Neural crest cell (in vitro differentiated cells): ENCODE measurements at places on chromosomes 5 and 9. TPM values are rescaled to one million over a fixed set of nuclear protein-coding genes. Genes with fewer than 3 reads are reported as not detected.

DNA sequence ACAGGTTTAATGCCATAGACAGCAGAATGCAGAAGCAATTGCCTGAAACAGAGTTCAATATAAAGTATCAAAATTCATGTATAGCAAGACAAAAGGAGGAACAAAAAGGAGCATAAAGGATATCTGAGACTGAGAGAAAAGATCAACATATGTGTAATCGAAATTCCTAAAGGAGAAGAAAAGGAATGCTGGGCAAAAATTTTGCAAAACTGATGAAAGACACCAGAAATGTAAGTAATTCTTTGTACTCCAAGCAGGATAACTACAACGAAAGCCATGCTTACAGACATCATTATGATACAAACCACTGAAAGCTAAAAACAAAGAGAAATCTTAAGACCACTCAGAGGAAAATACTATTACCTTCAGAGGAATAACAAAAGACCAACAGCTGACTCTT lies 72.8 kb upstream of the MTAP start:
- H3K27ac ChIP-seq, result no peak overlapping the region
- H3K4me1 ChIP-seq, result no peaks in the 10 kb centered on the region
- no peak overlapping the region for H3K4me3 ChIP-seq
- H3K36me3 ChIP-seq, result no peaks in the 10 kb centered on the region
- no peak for DNase-seq

DNA sequence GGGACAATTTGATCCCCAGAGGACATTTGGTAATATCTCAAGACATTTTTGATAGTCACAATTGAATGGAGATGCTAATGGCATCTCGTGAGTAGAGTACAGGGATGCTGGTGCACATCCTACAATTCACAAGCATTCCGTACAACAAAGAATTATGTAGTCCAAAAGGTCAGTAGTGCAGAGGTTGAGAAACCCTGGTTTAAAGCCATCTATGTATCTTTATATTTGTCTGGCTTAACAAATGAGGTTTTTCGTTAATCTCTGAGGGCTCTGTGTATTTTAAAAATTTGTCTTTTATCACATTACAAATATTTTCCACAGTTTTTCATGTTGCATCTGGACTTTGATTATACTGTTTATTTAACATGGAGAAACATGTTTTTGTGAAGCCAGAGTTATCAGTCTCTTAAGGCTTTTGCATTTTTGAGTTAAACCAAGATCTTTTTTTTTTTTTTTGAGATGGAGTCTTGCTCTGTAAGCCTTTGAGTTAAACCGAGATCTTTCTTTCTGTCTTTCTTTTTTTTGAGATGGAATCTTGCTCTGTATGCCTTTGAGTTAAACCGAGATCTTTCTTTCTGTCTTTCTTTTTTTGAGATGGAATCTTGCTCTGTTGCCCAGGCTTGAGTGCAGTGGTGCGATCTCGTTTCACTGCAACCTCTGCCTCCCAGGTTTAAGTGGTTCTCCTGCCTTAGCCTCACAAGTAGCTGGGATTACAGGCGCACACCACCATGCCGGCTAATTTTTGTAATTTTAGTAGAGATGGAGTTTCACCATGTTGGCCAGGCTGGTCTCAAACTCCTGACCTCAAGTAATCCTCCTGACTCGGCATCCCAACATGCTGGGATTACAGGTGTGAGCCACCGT lies 2.8 kb downstream of the HSDL2 start:
- no peak overlapping the region for H3K27ac ChIP-seq
- no peaks in the 10 kb centered on the region for H3K27me3 ChIP-seq
- DNase-seq, result no peak
- H3K4me3 ChIP-seq, result peak overlapping the region; percentile 42
- H3K4me1 ChIP-seq, result peaks cover 40% of the 10 kb centered on the region

DNA sequence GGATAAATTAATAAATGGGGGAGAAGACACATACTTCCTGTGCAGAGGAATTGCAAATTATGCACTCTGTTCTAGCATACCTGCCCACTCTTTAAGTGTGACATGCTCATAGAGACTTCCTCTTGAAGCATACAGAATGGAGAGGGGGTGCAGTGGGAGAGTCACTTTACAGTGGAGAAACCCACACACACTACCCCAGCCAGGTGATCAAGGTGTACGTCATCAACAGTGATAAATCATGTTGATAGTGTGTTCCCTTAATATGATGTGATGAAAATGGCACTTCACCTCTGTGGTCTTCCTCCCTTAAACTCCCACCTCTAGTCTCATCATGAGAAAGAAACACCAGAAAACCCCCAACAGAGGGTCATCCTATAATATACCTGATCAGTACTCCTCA lies 110.0 kb downstream of the SH3GL2 start:
- no peak overlapping the region for H3K4me3 ChIP-seq
- H3K27ac ChIP-seq, result no peak overlapping the region
- H3K27me3 ChIP-seq, result no peaks in the 10 kb centered on the region
- H3K36me3 ChIP-seq, result no peaks in the 10 kb centered on the region
- no peak for DNase-seq
- H3K4me1 ChIP-seq, result no peaks in the 10 kb centered on the region

GRCh38 chr5:179795049-179795862 lies 1.5 kb downstream of the LTC4S start:
- DNase-seq, result no peak
- H3K27ac ChIP-seq, result no peak overlapping the region
- peaks cover 2% of the 10 kb centered on the region for H3K27me3 ChIP-seq
- peaks cover 5% of the 10 kb centered on the region for H3K4me1 ChIP-seq

GRCh38 chr5:37721447-37721871 lies 118.4 kb downstream of the GDNF start:
- no peaks in the 10 kb centered on the region for H3K27me3 ChIP-seq
- no peaks in the 10 kb centered on the region for H3K36me3 ChIP-seq
- H3K27ac ChIP-seq, result no peak overlapping the region
- no peak for DNase-seq
- peaks cover 12% of the 10 kb centered on the region for H3K4me1 ChIP-seq
- H3K4me3 ChIP-seq, result no peak overlapping the region

- no peaks in the 10 kb centered on the region for H3K27me3 ChIP-seq
- H3K4me3 ChIP-seq, result no peak overlapping the region
- DNase-seq, result no peak
- no peak overlapping the region for H3K27ac ChIP-seq
Observed at GRCh38 chr5:154842689-154843530, 7.5 kb downstream of the FAXDC2 start.

- H3K36me3 ChIP-seq, result peaks cover 4% of the 10 kb centered on the region
- no peak for DNase-seq
- H3K4me3 ChIP-seq, result no peak overlapping the region
- no peak overlapping the region for H3K27ac ChIP-seq
- H3K4me1 ChIP-seq, result no peaks in the 10 kb centered on the region
- no peaks in the 10 kb centered on the region for H3K27me3 ChIP-seq
Observed at GRCh38 chr9:86069206-86069869, 30.0 kb downstream of the GOLM1 start.

GRCh38 chr9:120391691-120392090 lies 188.3 kb downstream of the CDK5RAP2 start:
- no peak for DNase-seq
- H3K36me3 ChIP-seq, result peaks cover 16% of the 10 kb centered on the region
- no peaks in the 10 kb centered on the region for H3K4me1 ChIP-seq
- H3K27ac ChIP-seq, result no peak overlapping the region

- no peak overlapping the region for H3K4me3 ChIP-seq
- DNase-seq, result no peak
- H3K4me1 ChIP-seq, result peaks cover 4% of the 10 kb centered on the region
- no peak overlapping the region for H3K27ac ChIP-seq
- H3K36me3 ChIP-seq, result no peaks in the 10 kb centered on the region
Observed at GRCh38 chr9:73200694-73201452, 49.2 kb downstream of the ANXA1 start.

- no peak overlapping the region for H3K27ac ChIP-seq
- no peaks in the 10 kb centered on the region for H3K36me3 ChIP-seq
- DNase-seq, result no peak
- peaks cover 14% of the 10 kb centered on the region for H3K4me1 ChIP-seq
- H3K4me3 ChIP-seq, result no peak overlapping the region
Observed at GRCh38 chr9:109745335-109746283, 34.4 kb upstream of the PALM2AKAP2 start.

- no peak for DNase-seq
- H3K27ac ChIP-seq, result no peak overlapping the region
- H3K4me1 ChIP-seq, result no peaks in the 10 kb centered on the region
- peaks cover 16% of the 10 kb centered on the region for H3K36me3 ChIP-seq
- H3K27me3 ChIP-seq, result no peaks in the 10 kb centered on the region
- no peak overlapping the region for H3K4me3 ChIP-seq
Observed at GRCh38 chr9:33254211-33254610, 10.3 kb downstream of the BAG1 start.

- no peak for DNase-seq
- no peaks in the 10 kb centered on the region for H3K36me3 ChIP-seq
- no peaks in the 10 kb centered on the region for H3K27me3 ChIP-seq
- no peak overlapping the region for H3K4me3 ChIP-seq
- H3K4me1 ChIP-seq, result peaks cover 39% of the 10 kb centered on the region
Observed at GRCh38 chr5:139668064-139668880, 20.1 kb downstream of the CXXC5 start.

GRCh38 chr5:177542816-177543465 lies 11.4 kb downstream of the FAM193B start:
- peaks cover 24% of the 10 kb centered on the region for H3K4me1 ChIP-seq
- no peak overlapping the region for H3K4me3 ChIP-seq
- peaks cover 4% of the 10 kb centered on the region for H3K36me3 ChIP-seq
- DNase-seq, result no peak
- no peak overlapping the region for H3K27ac ChIP-seq
- H3K27me3 ChIP-seq, result no peaks in the 10 kb centered on the region

DNA sequence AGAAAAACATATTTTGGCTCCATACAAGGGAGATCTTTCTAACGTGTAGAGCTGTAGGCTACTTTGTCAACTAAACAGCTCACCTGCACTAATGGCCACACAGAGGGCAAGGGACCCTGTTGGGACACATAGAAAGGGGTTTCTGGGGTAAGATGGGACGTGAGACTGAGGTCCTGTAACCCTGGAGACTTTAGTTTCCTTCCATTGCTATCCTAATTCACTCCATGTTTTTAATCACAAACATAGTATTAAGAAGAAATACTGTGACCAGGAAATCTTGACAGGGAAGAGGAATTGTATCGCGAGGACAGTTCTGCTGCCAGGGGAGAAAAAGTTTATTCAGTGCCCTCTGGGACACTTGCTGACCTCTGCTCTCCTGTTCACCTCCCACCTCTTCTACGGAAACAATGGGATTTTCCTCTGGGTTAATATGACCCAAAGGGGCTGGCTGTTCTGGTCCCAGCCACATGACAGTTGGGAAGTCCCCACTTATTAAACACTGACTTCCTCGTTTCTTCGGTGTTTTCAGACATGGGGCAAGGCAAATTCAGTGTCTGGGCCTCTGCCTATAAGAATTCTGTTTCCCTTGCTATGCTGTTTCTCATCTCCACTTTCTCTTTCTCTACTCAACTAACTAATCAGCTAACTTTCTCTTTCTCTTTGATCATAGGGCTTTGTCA lies 106.9 kb upstream of the SEMA6A start:
- no peaks in the 10 kb centered on the region for H3K27me3 ChIP-seq
- peaks cover 24% of the 10 kb centered on the region for H3K4me1 ChIP-seq
- peak overlapping the region; percentile 8 for H3K27ac ChIP-seq
- no peak overlapping the region for H3K4me3 ChIP-seq
- no peaks in the 10 kb centered on the region for H3K36me3 ChIP-seq
- no peak for DNase-seq

GRCh38 chr9:70574151-70574837 lies 159.8 kb upstream of the KLF9 start:
- H3K27ac ChIP-seq, result no peak overlapping the region
- no peaks in the 10 kb centered on the region for H3K36me3 ChIP-seq
- peaks cover 8% of the 10 kb centered on the region for H3K27me3 ChIP-seq

DNA sequence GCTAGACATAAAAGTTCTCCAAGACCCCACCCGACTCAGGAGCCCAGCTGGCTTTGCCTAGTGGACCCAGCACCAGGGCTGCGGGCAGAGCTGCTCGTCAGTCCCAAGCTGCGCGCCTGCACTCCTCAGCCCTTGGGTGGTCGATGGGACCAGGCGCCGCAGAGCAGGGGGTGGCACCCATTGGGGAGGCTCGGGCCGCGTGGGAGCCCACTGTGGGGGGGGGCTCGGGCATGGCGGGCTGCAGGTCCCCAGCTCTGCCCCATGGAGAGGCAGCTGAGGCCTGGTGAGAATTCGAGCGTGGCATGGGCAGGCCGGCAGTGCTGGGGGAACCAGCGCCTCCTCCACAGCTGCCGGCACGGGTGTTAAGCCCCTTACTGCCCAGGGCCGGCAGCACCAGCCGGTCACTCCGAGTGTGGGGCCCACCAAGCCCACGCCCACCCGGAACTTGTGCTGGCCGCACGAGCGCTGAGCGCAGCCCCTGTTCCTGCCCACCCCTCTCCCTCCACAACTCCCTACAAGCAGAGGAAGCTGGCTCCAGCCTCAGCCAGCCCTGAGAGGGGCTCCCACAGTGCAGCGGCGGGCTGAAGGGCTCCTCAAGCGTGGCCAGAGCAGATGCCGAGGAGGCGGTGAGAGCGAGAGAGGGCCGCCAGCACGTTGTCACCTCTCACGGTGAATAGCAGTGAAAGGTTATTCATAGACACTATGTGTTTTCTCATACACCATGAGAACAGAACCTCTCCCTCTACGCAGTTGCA lies 54.9 kb downstream of the RAPGEF6 start:
- no peak overlapping the region for H3K4me3 ChIP-seq
- no peaks in the 10 kb centered on the region for H3K4me1 ChIP-seq
- peaks cover 41% of the 10 kb centered on the region for H3K36me3 ChIP-seq
- DNase-seq, result no peak
- H3K27me3 ChIP-seq, result no peaks in the 10 kb centered on the region

DNA sequence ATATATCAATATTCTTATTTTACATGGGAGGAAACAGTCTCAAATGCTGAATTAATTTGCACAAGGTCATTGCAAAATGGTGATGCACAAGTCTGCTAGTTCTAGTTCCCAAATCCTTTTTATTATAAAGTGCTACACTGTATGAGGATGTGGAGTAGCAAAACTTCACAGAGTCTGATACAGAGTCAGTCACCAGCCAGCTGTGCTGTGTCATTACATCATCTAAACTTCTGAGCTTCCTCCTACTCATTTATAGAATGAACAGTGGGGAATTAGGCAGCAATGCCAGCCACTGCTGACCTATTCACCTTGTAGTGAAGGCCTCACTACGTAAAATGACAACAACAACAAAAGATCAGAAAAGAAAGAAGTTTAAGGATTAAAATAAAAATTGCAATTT lies 357.8 kb downstream of the TMEM167A start:
- peaks cover 21% of the 10 kb centered on the region for H3K4me1 ChIP-seq
- no peaks in the 10 kb centered on the region for H3K27me3 ChIP-seq
- DNase-seq, result no peak
- H3K27ac ChIP-seq, result no peak overlapping the region
- no peak overlapping the region for H3K4me3 ChIP-seq

Gene RXRA
- 40.0 and 41.2 TPM in 2 replicates for total RNA-seq

Gene SLC6A7
- total RNA-seq, result not detected in 2 replicates

Gene C9
- not detected in 2 replicates for total RNA-seq

Gene PPIC
- 0.93 and 1.7 TPM in 2 replicates for total RNA-seq

Gene CNTLN
- total RNA-seq, result 16.7 and 18.0 TPM in 2 replicates

Gene HRCT1
- total RNA-seq, result not detected in 2 replicates

Gene PCDHB5
- total RNA-seq, result 3.0 and 3.3 TPM in 2 replicates
